ENCODE measurements at places on chromosomes 2 and 18.

- DNase-seq, result peak; percentile 75
Observed at GRCh38 chr18:48922801-48923730, 27.7 kb downstream of the SMAD7 start.

- no peak for DNase-seq
Observed at GRCh38 chr2:149470046-149470445, 117.5 kb downstream of the MMADHC start.

- DNase-seq, result no peak
Observed at GRCh38 chr2:54577035-54577434, 120.9 kb downstream of the SPTBN1 start.

DNA sequence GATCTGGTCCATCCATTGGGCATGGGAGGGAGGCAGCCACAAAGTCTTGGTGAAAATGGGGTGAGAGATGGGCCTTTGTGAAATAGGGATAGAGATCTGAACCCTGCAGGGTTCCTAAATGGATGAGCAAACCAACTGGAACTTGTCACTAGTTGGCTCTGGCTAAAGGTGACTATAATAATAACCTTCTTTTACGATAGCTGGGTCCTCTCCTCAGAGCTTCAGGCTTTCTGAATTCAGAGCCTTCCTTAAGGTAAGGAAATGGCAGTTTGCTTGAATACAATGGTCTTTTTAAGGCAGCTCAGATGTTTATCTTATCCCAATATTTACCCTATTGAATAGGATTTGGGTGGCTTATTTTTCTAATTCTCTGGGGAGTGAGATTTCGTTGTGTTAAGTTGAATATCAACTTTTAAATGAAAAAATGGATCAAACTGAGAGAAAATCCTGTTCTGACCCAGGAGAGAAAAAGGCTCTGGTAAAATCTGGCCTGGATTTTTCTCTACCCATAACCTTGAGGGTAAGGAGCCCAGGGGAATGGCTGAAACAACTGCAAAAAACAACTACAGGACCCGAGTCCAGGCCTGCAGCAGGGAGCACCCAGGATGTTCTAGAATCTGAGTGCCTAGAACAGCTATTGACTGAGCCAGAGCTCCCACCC is 61.1 kb upstream of the CXCR4 start:
- no peak for DNase-seq

GRCh38 chr2:237466211-237466610 is 20.8 kb upstream of the MLPH start:
- DNase-seq, result no peak

DNA sequence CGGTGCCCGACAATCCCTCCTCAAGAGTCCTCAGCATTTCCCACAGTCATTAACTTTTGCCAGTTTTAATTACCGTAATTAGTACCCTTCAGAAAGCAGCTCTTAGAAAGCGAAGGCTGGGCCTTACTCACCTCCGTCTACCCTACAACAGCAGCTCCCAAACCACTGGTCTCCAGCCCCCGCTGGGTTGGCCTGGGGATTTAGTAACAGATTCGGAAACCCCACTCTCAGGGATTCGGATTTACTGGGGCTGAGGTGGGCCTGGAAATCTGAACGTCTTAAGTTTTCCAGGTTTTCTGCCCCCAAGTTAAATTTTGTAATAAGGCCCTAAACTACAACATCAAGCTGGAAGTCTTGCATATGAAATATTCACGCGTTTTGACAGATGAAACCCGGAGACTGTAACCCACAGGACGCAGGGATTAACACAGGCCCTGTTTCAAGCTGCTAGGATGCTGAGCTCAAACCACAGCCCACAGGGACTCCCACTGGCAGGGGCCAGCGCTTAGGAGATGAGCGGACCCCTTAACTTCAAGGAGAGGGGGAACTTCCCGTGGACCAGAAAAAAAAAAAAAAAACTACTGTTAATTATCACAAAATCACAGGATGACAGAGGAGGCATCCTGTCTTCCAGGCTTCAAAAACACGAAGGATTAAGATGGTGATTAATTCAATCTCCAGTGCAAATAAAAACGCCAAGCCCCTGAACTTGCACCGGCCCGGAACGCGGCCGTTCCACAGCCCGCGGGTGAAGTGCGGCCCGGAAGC is 985 bp downstream of the ILKAP start:
- peak; percentile 20 for DNase-seq

GRCh38 chr2:172672114-172672513 is 63.5 kb upstream of the RAPGEF4 start:
- no peak for DNase-seq

DNA sequence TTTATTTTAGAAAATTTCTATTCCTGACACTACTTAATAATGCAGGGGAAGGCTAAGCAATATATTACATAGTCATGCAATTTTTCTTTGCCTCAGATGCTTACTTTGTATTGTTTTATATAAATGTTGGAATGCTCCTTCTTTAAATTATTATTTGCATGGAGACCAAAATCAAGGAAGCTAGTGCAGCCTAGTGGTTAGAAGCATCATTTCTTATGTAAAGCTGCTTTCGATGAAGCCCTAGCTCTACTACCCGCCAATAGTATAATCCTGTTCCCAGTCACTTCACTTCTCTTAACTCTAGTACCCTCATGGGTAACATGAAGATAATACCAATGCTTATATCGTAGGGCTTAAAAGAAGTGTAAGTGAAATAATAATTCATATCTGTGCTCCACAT is 198.9 kb downstream of the LRATD1 start:
- peak; percentile 16 for DNase-seq
